ENCODE measurements at places on chromosomes 3 and 15. TPM values are rescaled to one million over a fixed set of nuclear protein-coding genes. Genes with fewer than 3 reads are reported as not detected.

SCG5 gene
- polyA plus RNA-seq = 8.5 TPM

DPPA4 gene
- 1.1 TPM for polyA plus RNA-seq

SEMA3F gene
- polyA plus RNA-seq = 5.0 TPM

RYK gene
- 15.0 TPM for polyA plus RNA-seq
